ENCODE measurements at places on chromosomes 2 and 18.
A peak's percentile ranks its signal among the peaks of the same experiment; 100 is the strongest.

DNA sequence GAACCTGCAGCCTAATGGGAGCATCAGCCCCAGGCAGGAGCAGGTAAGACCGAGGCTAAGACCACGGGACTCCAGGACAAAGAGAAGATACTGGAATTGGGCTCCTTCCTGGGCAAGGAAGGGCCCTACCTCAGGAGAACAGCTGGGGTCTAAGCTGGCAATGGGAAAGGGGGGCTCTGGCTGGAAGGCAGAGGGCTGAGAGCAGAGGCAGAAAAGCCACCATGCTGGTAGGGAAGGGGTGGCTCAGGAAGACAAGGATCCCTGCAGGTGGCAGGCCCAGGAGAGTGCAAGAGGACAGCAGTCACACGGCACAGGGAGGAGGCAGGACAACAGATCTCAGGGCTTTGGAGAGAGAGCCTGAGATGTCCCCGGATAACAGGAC is 203.5 kb downstream of the NDUFA10 start:
- peak; percentile 26 for DNase-seq

DNA sequence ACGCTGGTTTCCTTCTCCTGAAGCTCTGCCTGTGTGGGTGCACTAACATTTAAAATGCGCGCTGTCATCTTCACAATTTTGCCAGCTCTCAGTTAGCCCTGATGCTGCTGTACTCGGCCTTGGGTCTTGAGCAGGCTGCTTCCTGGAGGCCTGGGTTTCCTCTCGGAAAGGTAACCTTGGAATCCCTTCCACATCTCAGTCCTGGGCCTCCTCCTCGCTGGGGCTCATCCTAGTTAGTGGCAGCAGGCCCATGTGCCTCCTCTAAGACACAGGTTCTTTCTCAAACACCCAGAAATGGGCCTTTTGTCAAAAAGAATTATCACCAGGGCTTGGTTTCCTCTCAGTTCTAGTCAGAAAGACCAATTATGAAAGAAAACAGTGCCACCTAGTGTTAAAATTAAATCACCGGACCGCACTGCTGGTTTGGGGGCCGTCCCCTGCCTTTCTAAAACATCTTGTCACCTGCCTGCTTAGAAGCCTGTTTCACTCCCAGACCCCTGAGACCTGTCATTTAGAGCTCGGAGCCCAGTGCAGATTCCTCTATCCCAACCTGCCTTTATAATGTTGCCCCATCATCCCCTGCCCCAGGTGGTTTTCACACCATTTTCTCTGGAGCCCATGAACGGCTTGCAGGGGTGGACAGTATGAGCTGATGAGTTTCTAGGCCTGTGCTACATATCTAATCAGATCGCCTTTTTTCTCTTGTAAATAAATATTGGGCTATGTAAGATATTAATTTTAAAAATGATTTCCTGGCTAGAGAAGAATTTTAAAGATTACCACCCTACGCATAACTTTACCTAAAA is 42.4 kb downstream of the HK2 start:
- no peak for DNase-seq

DNA sequence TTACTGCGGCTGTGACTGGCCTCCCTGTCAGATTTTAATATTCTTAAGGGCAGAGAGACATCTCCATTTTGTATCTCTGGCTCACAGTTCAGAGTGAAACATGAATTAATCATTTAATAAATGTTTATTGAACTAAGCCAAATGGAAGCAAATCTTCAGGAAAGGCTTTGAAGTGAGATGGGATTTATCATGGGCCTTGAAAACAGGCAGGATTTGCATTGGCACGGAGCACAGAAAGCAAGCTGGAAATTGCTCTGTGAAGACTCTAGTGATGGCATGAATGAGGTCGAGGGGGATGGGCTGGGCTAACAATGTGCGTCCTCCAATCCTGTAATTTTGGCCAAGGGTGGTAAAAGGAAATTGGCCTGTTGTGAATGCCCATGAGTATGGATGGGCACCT is 369.8 kb upstream of the SOX11 start:
- DNase-seq, result no peak

- DNase-seq, result no peak
Measured at GRCh38 chr2:122100756-122101155, 345.3 kb downstream of the TSN start.

- DNase-seq, result peak; percentile 47
Measured at GRCh38 chr2:217922101-217923006, 80.4 kb downstream of the TNS1 start.

DNA sequence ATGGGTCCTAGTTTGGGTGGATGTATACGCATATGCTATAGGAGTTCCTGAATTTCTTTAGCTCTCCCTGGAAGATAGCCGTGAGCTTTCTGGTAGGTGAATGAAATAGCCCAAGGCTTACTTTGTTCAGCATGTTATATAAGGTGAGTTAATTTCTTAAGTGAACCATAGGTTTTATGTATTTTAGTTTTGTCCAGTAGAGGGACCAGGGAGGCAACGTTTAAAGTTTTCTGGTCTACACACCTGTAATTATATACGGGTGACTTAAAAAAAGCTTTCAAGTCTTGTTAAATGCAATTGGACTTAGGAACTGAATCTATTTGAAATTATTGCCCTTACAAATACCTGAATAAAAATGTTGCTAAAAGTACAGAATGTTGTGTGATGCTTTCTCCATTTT is 402.5 kb upstream of the DDX18 start:
- DNase-seq, result no peak

DNA sequence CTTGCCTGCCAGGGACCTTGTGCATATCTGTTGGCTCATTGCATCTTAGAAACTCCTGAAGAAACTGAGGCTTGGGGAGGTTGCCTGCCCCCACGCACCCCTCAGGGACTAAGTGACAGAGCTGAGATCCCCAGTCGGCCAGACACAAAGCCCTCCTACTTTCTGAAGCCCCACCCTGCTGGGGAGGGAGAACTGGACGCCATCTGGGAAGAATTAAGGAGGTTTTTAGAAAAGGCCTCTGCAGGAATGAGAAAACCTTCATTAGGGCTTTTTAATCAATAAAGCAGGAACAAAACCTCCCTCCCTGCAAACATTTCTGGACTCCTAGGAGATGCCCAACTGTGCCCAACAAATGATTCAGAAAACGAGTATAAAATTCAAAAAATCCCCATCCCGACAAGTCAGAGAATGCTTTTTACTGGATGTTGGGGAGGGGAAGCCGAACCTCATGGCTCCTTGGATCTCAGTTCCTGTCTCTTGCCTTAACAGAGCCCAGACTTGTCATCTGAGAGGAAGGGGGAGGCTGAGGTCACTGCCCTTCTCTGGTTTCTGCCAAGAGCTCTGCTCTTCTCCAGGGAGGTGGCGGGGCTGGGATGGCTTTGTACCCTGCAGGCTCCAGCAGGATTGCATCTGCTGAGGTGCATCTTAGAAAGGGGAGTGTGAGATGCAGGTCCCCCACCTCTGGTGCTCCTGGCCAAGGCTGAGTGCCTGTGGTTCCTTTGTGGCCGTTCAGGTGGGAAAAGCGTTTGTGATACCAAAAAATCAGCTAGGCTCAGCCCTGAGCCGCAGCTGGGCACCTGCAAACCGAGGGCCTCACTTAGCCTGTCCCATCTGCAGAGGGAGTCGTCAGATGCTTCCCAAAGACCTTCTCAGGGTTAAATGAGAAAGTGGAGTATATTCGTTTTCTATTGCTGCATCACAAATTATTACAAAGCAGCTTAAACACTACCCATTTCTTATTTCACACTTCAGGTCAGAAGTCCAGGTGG is 142.4 kb downstream of the ZFP36L2 start:
- DNase-seq, result peak; percentile 93

GRCh38 chr2:231970461-231970860 is 8.9 kb downstream of the DIS3L2 start:
- DNase-seq, result no peak

DNA sequence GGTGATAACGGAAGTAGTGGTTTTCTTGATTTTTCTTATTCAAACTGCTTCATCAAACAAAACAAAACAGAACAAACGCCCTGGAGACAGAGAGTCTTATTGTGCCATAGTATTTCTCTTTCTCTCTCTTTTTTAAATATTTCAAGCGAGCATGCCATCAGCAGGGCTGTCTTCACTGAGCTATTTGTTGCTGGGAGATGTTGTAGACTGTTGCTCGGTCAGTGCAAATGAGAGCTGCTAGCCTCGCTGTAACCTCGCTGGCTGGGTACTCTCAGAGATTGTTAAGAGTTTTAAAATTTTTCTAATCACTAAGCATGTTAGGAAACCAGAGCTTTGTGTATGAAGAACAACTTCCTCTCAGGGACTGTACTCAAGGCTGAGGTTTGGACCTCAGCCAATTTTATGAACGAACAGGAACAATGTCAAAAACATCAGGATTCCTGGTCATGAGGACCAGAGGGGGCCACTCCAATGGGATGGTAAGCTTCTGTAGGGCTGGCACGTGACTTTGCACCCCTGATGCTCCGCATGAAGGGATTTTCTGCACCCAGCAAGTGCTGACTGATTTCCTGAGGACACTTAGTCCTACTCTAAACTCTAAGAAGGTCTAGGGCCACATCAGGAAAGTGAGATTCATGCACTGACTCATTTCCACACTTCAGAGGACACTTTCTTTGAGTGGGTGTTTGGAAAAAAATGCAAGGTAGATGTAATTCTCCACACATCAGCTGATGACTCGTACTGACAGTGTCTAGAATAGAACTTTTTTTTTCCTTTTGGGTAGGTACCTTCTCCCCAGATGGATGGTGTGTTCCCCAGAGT is 59.8 kb upstream of the IL1R1 start:
- DNase-seq, result peak; percentile 38

DNA sequence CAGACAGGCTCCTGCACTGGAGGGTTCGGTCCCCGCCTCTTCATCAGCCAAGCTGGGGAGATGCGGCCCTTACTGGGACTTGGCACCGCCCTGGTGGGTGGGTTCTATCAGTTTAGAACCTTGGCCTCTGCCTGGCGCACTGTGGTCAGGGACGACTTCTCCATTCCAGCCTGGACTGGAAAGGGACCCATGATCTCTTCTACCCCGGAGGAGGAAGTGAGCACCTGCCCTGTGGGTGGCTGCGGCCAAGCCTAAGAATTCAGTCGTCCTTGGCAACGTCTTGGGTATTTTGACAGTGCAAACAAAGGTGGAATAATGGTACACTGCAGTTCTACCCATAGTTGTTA is 106.9 kb upstream of the CD302 start:
- peak; percentile 27 for DNase-seq

- DNase-seq, result no peak
Measured at GRCh38 chr18:55420665-55421307, 167.2 kb downstream of the TCF4 start.

- no peak for DNase-seq
Measured at GRCh38 chr2:226351711-226352110, 447.9 kb downstream of the IRS1 start.

DNA sequence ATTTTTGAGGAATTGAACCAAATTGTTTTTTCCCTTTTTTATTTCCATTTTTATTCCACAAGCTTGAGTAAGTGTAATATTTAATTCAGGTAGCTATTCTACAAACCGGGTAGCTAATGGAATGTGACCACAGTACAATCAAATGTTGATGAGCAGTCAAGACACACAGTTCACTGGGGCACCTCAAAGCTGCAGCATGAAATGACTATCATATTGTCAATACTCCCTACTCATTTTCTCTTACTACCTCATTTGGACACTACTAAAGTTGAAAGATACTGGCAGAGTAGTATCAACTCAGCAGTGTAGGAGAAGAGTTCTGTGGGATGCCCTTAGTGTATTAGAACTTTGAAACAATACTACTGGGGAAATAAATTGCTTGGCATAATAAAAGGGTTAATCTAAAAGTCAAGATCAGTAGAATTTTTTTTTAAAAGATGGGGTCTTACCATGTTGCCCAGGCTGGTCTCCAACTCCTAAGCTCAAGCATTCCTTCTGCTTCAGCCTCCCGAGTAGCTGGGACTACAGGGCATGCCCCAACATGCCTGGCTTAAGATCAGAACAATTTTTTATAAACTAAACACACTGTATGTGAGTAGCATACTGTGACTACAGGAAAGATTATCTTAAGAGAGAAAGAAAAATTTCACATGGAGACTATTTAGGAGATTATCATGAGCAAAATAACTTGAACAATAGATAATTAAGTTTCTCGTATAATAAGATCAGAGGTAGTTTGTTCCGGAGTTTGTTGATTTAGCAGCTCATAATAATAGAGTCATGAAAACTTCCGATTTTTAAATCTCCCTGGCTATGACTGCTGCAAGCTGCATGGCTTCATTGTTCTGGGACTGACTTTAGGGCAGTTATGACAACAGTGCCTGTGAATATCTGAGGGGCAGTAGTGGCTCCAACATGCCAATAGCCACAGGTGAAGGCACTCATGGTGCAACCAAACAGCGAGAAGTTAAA is 43.7 kb downstream of the MYO3B start:
- no peak for DNase-seq

- no peak for DNase-seq
Measured at GRCh38 chr2:221293949-221294742, 278.0 kb downstream of the EPHA4 start.

DNA sequence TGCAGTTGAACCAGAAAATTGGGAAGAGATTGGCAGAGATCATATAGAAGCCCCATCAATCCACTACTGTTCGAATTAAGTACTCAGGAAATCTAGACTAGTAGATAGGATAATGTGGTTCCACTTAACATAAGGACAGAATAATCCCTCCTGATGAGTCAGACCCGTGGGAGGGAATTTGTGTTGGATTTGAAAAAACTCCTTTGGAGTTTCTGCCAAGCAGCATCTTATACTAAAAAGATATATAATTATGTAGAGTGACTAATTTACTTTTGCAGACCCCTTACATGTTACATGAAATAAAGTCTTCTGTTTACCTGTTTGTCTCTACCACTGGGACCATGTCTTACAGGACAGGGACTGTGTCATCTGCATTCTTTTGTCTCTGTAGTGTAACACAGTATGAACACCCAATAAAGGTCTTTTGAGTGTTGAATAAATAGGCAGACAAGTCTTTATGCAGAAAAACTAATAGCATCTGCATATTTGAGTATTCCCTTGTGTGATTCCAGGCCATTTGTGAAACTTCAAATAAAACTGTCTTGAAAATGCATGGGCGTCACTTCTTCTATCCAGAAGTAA is 122.6 kb upstream of the DNAJC10 start:
- DNase-seq, result no peak

DNA sequence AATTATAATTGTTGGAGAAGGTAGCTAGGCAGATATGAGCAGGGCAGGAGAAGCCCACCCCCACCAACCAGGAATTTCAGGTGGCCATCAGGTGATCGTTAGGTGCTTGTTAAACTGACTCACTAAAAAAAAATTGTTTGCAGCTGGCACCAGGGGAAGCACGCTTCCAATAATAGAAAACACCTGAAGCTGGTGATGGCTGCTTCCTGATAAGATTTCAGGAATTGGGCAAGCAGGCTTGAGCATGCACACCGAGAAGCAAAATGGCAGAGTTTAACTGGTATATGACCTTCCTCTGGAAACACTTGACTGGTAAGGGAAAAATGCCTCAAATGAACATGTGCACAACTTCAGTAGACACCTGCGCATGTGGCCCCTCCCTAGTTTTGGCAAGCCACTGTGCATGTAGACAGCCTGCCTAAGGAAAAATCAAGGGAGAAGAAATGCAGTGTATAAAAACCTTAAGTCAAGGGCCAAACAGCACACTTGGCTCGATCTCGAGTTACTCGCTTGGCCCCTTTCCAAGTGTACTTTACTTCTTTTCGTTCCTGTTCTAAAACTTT is 292.8 kb downstream of the CCDC85A start:
- no peak for DNase-seq

GRCh38 chr2:147589127-147589526 is 255.7 kb upstream of the ACVR2A start:
- no peak for DNase-seq

Data from kidney (tissue), 22 donors.